ENCODE measurements at places on chromosomes 12 and 14.

GRCh38 chr12:19186722-19187661 is 57.5 kb downstream of the PLEKHA5 start:
- no peak for DNase-seq

DNA sequence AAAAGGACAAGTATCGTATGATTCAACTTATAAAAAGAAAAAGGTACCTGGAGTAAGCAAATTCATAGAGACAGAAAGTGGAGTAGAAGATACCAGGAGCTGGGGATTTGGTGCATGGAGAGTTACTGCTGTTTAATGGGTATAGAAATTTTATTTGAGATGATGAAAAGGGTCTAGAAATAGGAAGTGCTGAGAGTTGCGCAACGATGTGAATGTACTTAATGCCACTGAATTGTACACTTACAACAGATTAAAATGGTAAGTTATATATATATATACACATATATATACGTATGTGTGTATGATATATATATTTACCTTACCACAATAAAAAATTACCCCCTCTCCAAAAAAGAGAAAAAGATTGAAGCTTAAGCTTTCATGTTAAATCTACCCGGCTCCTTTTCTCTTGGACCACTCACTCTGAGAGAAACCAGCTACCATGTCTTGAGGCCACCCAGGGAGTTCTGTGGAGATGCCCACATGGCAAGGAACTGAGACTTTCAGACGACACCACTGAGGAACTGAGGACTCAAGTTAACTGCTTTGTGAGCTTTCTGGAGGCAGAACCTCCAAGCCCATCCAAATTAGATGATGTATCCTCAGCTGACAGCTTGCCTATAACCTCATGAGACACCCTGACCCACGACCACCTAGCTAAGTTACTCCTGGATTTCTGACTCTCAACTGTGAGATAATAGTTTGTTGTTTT is 130.0 kb upstream of the BTG1 start:
- no peak for DNase-seq

- DNase-seq, result no peak
Measured at GRCh38 chr12:6765048-6765633, 1.0 kb upstream of the PTMS start.

DNA sequence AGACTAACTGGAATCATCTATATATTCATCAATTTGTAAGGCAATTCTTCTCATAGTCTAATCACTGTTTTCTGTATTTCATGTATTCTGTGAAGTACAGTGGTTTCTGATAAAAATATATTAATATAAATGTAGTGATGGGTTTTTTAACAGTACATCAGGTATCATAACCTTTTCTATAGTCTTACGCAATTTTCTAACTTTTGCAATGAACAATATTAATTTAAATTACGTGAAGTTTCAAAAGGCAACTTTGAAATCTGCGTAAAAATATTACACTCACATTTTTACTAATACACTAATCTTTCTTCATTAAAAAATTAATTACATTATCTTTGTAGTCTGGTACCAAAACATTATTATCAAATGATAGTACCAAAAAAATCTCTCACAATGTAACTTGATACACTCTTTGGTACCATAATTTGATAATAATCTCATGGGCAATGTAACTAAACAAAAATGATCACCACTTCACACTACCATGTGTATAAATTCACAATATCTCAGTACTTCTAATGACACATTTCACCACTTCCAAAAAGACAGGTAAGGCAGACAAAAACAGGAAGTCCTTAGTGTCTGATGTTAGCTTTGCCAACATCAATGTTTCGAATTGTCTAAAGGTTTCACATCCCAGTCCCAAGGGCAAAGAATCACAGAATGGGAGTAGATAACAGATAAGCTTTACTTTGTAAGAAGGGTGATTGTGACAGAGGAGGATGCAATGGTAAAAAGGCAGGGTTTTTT is 8.7 kb downstream of the DNAI7 start:
- no peak for DNase-seq

Measured in WTC11 (cell line).